ENCODE measurements at places on chromosomes 5 and 9. TPM values are rescaled to one million over a fixed set of nuclear protein-coding genes. Genes with fewer than 3 reads are reported as not detected.

The FAM200C gene
- 2.3 TPM for total RNA-seq

The PCDHGB4 gene
- total RNA-seq, result 4.2 TPM

The LPAR1 gene
- not detected for total RNA-seq

The C9orf85 gene
- total RNA-seq, result 9.4 TPM

The RAPGEF1 gene
- total RNA-seq, result 66.6 TPM

All from mammary microvascular endothelial cell (primary cell).